ENCODE measurements at places on chromosomes 6 and 20.

- no peak for DNase-seq
Observed at GRCh38 chr6:149052350-149053106, 265.0 kb upstream of the TAB2 start.

- DNase-seq: no peak
Observed at GRCh38 chr6:156852147-156852857, 75.1 kb downstream of the ARID1B start.

DNA sequence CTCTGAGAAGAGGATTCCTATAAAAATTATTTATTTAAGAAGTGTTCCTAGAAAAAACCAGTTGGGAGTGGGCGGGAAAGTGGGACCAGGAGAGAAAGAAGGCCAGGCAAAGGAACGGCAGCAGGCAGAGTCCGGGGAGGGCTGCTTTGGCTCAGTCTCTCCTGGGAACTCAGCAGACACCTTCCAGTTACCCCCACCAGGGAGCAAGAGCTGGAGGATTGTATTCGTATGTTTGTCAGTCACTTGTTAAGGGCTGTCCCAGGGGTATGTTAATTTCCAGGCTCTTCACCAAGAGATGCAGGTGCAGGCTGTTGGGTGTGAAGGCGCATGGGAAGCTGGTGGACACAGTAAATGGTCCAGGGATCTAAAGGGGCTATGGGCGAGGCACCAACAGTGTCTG lies 53.0 kb upstream of the CHD6 start:
- no peak for DNase-seq

DNA sequence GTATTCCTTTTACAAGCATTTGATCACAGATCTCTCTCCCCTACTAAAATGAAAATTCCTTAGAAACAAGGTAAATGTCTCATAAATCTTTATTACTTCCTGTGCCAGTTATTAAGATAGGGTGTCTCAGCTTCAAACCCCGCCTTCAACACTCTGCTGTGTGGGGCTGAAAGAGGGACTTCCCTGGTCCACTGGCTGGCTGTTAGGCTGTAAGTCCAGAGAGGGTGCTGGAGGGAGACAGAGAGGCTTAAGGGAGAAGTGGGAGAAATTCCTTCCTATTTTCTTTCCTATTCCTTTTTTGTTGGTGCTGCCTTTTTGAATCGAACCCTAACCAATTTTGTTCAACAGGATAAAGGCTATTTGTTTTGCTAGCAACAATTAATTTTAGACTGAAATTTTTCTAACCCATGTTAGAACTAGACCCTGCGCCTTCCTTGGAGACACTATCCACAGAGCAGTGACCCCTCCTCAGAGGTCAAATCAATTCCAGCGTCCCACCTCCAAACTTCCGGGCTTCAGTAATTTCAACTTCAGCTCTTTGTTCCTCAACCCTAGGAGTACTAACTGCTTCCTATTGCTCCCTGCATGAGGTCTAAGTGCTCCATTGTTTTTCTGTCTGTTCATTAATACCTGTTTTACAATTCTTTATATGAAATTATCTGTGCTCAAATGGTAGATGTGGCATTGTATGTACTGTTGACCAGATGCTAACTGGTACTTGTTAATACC lies 207.5 kb upstream of the OPRM1 start:
- no peak for DNase-seq

GRCh38 chr20:38184101-38184500 lies 19.0 kb upstream of the TGM2 start:
- DNase-seq: no peak

Data from COR-L47 (cell line).